T-helper 2 cell treated with Interferon-gamma antibody and Interleukin-4, amounts not matched to agents 5 μg/mL and 100 μg/mL, for 36 hours (primary cell): ENCODE measurements at places on chromosomes 6 and 20.

GRCh38 chr6:34390531-34391472 is 1.7 kb downstream of the NUDT3 start:
- DNase-seq, result no peak

DNA sequence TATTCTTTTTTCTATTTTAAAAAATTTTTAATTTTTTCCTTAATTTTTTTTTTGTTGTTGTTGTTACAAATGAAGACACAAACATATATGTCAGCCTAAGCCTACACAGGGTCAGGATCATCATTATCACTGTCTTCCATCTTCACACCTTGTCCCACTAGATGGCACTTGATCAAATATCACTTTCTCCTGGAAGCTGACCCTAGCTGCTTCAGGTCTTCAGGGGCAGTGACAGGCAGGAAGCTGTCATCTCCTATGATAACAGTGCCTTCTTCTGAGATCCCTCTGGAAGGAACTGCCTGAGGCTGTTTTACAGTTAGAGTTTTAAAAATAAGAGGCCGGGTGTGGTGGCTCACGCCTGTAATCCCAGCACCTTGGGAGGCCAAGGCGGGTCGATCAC is 70.2 kb upstream of the EEF1E1 start:
- DNase-seq, result no peak

DNA sequence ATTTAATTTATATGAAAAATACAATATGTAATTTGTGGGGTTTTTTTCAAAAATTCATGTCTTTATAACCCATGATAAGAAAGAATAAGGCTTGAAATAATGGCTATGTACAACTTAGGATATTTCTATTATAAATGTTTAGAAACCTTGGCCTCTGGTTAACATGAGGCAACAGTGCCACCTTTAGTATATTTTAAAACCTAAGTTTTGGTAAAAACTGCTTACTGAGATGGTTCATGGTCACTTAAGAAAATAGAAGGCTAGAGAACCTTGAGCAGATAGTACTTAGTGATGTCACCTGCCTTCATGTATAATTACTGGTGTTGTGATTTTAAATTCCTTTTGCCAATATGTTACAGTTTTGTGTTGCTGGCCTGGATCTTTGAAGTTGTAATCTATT is 176.4 kb downstream of the ADGB start:
- no peak for DNase-seq

DNA sequence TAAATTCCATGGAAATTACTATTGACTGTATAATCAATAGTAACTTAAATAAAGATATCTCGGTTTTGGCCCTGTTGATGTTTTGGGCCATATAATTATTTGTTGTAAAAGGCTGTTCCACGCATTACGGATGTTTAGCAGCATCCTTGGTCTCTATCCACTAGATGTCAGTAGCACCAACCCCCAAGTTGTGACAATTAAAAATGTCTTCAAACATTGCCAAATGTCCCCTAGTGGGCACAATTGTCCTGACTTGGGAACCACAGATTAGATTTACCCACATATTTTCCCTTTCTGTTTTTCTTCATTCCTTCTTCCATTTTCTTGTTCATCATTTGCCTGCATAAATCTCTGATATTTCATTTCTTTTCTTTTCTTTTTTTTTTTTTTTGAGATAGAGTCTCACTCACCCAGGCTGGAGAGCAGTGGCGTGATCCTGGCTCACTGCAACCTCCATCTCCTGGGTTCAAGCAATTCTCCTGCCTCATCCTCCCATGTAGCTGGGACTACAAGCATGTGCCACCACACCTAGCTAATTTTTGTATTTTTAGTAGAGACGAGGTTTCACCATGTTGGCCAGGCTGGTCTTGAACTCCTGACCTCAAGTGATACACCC is 13.6 kb upstream of the WFDC8 start:
- DNase-seq, result peak; percentile 10

GRCh38 chr20:14595051-14595450 is 257.6 kb upstream of the FLRT3 start:
- DNase-seq, result no peak

DNA sequence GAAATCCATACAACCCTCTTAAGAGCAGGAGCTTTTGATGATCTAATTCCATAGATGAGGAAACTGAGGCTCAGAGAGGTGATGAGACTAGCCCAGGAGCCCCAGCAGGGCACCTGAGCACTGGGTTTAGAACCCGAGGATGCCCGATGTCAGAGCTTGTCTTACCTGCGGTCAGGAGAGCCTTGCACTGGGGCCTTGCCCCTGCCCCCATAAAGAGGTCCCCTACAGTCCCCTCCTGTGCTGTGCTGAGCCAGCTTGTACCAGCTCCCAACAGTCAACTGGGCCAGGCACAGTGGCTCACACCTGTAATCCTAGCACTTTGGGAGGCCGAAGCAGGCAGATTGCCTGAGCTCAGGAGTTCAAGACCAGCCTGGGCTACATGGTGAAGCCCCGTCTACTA is 58.6 kb downstream of the RIPOR3 start:
- DNase-seq, result no peak
